ENCODE measurements at places on chromosomes 12 and 14.

DNA sequence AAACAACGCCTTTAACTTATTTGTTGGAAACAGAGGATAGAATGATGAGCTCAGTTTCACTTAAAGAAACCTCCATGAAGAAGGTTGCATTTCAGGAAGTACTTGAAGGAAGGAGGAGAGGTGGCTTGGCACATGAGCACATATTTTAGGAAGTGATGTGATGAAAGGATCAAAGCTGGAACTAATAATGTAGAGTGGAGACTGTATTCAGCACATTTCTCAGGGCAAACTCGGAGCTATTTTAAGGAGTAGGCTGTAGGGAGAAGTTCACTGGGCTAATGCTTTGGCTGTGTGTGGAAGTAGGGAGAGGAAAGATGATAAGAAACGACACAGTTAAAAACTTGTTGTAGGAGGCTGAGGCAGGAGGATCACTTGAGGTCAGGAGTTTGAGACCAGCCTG is 272.8 kb downstream of the AKAP6 start:
- DNase-seq = no peak

DNA sequence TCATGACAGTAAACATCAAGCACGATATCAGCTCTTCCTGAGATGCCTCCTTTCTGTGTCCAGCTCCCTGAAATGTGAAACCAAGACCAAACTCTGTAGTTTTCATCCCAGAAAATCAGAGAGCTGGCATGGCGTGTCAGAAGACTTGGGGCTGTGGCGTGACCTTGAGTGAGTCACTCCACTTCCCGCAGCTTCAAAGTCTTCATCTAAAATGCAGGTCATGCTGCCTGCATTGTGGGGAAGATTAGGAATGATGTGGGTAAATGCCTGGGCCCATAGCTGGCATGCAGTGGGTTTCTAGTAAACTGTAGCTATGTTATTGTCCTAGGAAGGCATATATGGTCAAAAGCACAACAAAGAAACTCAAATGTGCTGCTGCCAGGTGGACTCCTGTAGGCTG is 28.8 kb downstream of the OAS2 start:
- DNase-seq = no peak

DNA sequence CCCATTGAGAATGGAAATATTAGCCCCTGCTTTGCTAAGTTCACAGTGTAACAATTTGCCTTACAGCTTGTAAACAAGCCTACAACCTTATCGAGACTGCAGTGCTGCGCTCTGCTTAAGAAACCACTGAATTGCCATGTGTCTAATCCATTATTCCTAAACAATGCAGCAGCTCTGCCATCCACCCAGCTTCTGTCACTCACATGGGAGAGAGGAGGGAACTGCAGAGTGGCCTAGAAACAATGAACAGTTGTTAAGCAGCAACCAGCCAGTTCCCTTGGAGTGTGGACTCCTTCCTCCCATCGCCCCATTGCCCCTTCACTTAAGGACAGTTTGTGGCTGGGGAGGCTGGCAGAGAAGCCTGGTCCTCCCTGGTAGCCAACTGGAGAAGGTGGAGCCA is 42.9 kb downstream of the TESPA1 start:
- DNase-seq = peak; percentile 20

GRCh38 chr14:75279153-75279762 is 630 bp downstream of the FOS start:
- DNase-seq = peak; percentile 33

Measured in neural crest cell (in vitro differentiated cells).